CD4-positive, CD25-positive, alpha-beta regulatory T cell (primary cell): ENCODE measurements at places on chromosomes 2 and 18. TPM values are rescaled to one million over a fixed set of nuclear protein-coding genes. Genes with fewer than 3 reads are reported as not detected.

GRCh38 chr2:82282111-82282882 lies 1977.7 kb upstream of the LRRTM1 start:
- no peaks in the 10 kb centered on the region for H3K36me3 ChIP-seq
- no peaks in the 10 kb centered on the region for H3K4me1 ChIP-seq
- no peak for DNase-seq
- no peaks in the 10 kb centered on the region for H3K27me3 ChIP-seq
- no peak overlapping the region for H3K4me3 ChIP-seq

The KIAA2012 gene
- not detected for total RNA-seq

- H3K27me3 ChIP-seq = no peaks in the 10 kb centered on the region
- no peak overlapping the region for H3K4me3 ChIP-seq
- H3K4me1 ChIP-seq = no peaks in the 10 kb centered on the region
- no peak for DNase-seq
- no peaks in the 10 kb centered on the region for H3K36me3 ChIP-seq
Observed at GRCh38 chr18:63867368-63868125, 20.0 kb upstream of the SERPINB2 start.

- H3K27me3 ChIP-seq = peaks cover 4% of the 10 kb centered on the region
- DNase-seq = no peak
- H3K4me1 ChIP-seq = peaks cover 7% of the 10 kb centered on the region
- H3K27ac ChIP-seq = no peak overlapping the region
- no peaks in the 10 kb centered on the region for H3K36me3 ChIP-seq
Observed at GRCh38 chr2:219514836-219515235, 554 bp downstream of the ASIC4 start.

DNA sequence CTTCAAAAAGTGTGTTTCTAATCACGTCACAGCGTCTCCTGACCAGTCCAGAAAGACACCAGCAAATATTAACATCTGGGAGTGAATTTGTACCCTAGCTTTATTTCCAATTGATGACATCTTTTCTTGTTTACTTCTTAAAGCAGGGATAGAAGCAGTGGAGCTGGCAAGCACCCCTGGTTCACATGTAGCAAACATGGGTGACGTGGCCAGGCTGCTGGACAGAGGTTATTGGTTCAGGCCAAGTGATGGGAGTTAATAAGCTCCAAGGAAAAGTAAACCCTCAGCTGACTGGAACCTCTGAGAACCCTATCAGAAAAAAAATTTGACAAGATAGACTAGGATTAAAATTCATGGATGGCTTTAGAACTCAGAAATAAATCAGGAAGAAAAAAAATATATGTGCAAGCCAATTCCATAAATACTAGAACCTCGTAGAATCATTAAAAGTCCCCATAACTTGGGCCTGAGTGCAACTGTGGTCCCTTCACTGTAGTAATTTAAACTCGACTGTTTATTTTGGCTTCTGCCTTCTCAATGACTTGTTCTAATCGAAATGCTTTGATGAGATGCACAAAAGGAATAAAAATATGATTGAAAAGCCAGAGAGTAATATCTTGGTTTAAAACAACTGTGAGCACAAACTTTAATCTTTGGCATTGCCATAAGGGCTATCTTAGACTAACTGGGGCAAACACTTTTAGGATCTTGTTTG lies 121.5 kb upstream of the CTAGE1 start:
- no peak overlapping the region for H3K27ac ChIP-seq
- DNase-seq = no peak
- no peaks in the 10 kb centered on the region for H3K36me3 ChIP-seq
- H3K4me1 ChIP-seq = no peaks in the 10 kb centered on the region

The RMDN2 gene
- total RNA-seq = 1.3 TPM

The RAX gene
- not detected for total RNA-seq

The SLC19A3 gene
- not detected for total RNA-seq

The UBR3 gene
- 45.1 TPM for total RNA-seq

The AKAIN1 gene
- total RNA-seq = not detected

DNA sequence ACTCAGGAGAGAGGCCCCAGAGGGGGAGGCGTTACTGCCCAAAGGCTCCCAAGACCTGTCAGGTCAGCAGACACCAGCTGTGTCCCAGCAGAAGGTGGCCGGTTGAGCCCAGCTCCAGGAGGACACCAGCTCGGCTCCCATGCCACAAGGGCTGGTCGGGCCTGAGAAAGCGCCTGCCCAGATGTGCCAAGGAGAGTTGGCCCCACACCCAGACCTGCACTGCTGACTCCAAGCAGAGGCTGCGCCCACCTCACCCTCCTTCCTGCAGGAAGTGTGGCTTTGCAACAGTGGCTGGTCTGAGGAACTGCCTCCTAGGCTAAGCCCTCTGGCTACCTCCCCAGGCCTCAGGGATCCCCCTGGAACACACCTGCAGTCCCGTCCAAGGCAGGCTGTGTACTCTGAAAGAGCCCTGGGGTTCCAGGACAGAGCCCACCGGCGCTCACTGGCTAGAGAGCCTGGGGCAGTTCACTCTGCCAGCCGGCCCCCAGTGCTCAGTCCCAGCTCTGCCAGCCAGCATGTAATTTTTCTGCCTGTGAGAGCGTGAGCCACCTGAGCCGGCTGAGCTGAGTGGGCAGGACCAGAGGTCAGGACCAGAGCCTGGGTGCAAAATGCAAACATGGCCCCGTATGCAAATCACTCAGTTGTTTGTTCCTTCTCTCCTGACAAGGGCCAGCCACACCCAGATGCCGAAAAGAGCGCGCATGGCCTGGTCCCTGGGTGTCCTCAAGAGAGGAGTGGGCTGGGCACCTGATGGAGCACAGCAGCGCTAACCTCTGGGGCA lies 36.9 kb upstream of the PTMA start:
- H3K4me1 ChIP-seq = peaks cover 3% of the 10 kb centered on the region
- no peaks in the 10 kb centered on the region for H3K27me3 ChIP-seq
- no peak overlapping the region for H3K4me3 ChIP-seq
- DNase-seq = no peak
- H3K36me3 ChIP-seq = no peaks in the 10 kb centered on the region

The LIMS4 gene
- not detected for total RNA-seq

The CCDC121 gene
- total RNA-seq = 0.79 TPM

GRCh38 chr2:36781907-36782720 lies 85.6 kb downstream of the VIT start:
- no peaks in the 10 kb centered on the region for H3K36me3 ChIP-seq
- no peaks in the 10 kb centered on the region for H3K4me1 ChIP-seq
- no peak overlapping the region for H3K27ac ChIP-seq

- H3K36me3 ChIP-seq = no peaks in the 10 kb centered on the region
- H3K4me3 ChIP-seq = no peak overlapping the region
- DNase-seq = no peak
- no peaks in the 10 kb centered on the region for H3K4me1 ChIP-seq
- H3K27me3 ChIP-seq = no peaks in the 10 kb centered on the region
- H3K27ac ChIP-seq = no peak overlapping the region
Observed at GRCh38 chr2:149023091-149023490, 15.4 kb upstream of the LYPD6B start.

GRCh38 chr2:225526760-225527390 lies 127.4 kb downstream of the NYAP2 start:
- no peaks in the 10 kb centered on the region for H3K4me1 ChIP-seq
- H3K4me3 ChIP-seq = no peak overlapping the region
- DNase-seq = no peak
- no peak overlapping the region for H3K27ac ChIP-seq
- H3K36me3 ChIP-seq = no peaks in the 10 kb centered on the region

The IL36B gene
- not detected for total RNA-seq

DNA sequence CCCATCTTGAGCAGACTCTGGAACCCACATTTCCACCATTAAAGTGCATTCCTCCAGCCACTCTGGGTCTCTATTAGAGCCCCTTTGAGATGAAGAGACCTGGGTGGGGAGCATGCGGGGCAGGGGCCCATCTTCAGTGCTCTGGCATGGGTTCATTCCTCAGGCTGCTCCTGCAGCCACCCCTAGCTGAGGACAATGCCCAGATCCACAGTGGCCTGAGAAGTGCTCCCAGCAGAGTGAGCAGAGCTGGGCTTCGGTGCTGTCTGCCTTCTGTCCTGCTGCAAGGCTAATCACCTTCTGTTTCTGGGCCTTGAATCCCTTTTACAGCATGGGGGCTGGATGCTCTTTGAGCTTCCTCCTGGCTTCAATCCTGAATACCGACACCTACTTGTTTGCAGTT lies 169.8 kb downstream of the TRIM43 start:
- no peaks in the 10 kb centered on the region for H3K27me3 ChIP-seq
- H3K36me3 ChIP-seq = no peaks in the 10 kb centered on the region
- no peak overlapping the region for H3K27ac ChIP-seq
- no peak for DNase-seq
- no peaks in the 10 kb centered on the region for H3K4me1 ChIP-seq

GRCh38 chr2:118050386-118050785 lies 36.5 kb upstream of the CCDC93 start:
- no peak for DNase-seq
- H3K4me3 ChIP-seq = no peak overlapping the region
- peaks cover 28% of the 10 kb centered on the region for H3K27me3 ChIP-seq
- no peak overlapping the region for H3K27ac ChIP-seq
- no peaks in the 10 kb centered on the region for H3K4me1 ChIP-seq

- no peak overlapping the region for H3K27ac ChIP-seq
- DNase-seq = no peak
- no peaks in the 10 kb centered on the region for H3K4me1 ChIP-seq
- H3K27me3 ChIP-seq = no peaks in the 10 kb centered on the region
- no peak overlapping the region for H3K4me3 ChIP-seq
- H3K36me3 ChIP-seq = no peaks in the 10 kb centered on the region
Observed at GRCh38 chr2:187011206-187011832, 162.3 kb upstream of the ZSWIM2 start.

DNA sequence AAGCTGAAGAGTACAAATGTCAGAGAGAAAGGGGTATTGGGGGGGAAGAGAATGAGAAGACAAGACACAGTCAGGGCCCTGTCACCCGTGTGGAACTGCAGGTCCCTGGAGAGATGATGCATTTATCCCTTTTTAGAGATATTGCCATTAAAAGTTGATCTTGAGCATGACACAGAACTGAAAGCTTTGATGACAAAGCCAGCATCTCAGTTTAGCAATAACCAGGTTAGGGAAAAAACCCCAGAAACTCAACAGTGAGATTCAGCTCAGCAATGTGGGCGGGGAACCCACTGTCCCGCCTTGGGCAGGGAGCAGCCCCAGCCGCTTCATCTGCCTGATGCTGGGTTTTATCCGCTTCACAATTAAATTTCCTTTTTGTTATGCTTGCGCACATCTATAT lies 181.1 kb downstream of the NEDD4L start:
- no peak overlapping the region for H3K4me3 ChIP-seq
- H3K27me3 ChIP-seq = no peaks in the 10 kb centered on the region
- no peaks in the 10 kb centered on the region for H3K36me3 ChIP-seq
- no peak overlapping the region for H3K27ac ChIP-seq

- no peaks in the 10 kb centered on the region for H3K4me1 ChIP-seq
- no peak overlapping the region for H3K27ac ChIP-seq
- no peaks in the 10 kb centered on the region for H3K36me3 ChIP-seq
- DNase-seq = no peak
- no peaks in the 10 kb centered on the region for H3K27me3 ChIP-seq
- H3K4me3 ChIP-seq = no peak overlapping the region
Observed at GRCh38 chr2:40797120-40797519, 345.2 kb upstream of the SLC8A1 start.

- DNase-seq = no peak
- H3K27me3 ChIP-seq = no peaks in the 10 kb centered on the region
- no peaks in the 10 kb centered on the region for H3K4me1 ChIP-seq
- no peak overlapping the region for H3K27ac ChIP-seq
- no peak overlapping the region for H3K4me3 ChIP-seq
- H3K36me3 ChIP-seq = no peaks in the 10 kb centered on the region
Observed at GRCh38 chr18:75378376-75379315, 48.9 kb downstream of the SMIM21 start.

- no peak for DNase-seq
- no peak overlapping the region for H3K27ac ChIP-seq
- H3K36me3 ChIP-seq = no peaks in the 10 kb centered on the region
- no peaks in the 10 kb centered on the region for H3K27me3 ChIP-seq
- no peak overlapping the region for H3K4me3 ChIP-seq
Observed at GRCh38 chr2:66733364-66733999, 298.6 kb downstream of the MEIS1 start.

The GCG gene
- total RNA-seq = not detected

DNA sequence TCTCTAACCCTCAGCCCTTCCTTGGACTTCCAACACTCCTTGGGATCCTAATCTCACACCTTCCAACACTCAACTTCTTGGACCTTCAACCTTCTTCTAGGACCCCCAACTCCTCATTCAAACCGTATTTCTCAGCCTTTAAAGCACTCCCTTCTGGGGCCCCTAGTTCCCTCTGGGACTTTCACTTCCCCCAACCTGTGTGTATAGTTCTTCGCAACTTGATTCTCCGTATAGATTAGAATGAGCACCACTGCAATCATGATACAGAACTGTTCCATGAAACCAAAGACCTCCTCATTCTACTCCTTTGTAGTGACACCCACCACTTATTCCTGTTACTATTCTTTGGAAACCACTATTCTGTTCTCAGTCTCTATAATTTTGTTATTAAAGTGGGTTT lies 62.0 kb upstream of the NFU1 start:
- H3K27me3 ChIP-seq = no peaks in the 10 kb centered on the region
- H3K27ac ChIP-seq = peak overlapping the region; percentile 26
- no peak overlapping the region for H3K4me3 ChIP-seq
- peaks cover 10% of the 10 kb centered on the region for H3K4me1 ChIP-seq
- peaks cover 55% of the 10 kb centered on the region for H3K36me3 ChIP-seq

- no peaks in the 10 kb centered on the region for H3K27me3 ChIP-seq
- H3K36me3 ChIP-seq = peaks cover 48% of the 10 kb centered on the region
- no peak overlapping the region for H3K4me3 ChIP-seq
- DNase-seq = no peak
Observed at GRCh38 chr2:224777559-224777930, 61.4 kb upstream of the CCDC195 start.

DNA sequence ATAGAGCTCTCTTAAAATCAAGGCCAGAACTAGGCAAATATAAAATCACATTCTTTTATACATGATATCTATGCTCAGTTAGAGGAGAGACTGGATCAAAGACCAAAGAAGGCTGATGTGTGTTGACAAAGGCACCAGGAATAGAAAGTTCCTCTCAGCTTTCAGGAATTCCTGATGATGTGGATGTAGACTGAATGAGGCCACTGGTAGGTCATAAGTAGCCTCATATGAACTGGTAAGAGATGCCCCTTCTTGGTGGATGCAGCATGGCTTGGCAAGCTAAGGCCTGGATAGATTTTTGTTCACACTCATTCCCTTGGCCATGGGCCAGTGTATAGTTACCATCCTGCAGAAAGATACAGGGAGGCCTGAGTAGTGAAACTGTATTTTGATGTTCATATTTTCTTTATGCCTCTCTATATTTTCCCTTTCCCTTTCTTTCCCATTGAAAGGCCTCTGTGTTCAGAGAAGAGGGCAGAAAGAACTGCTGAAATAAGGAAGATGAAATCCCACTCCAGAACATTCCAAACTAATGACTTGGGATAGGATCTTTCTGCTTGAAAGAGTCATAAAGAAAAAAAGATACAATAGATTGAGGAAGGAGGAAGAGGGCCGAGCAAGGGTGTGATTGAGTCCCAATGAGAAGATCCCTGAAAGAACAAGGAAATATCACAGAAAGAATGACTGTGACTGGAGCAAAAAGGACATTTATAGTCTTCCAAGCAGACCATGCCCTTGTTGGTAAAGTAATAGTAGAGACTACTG lies 2182.7 kb upstream of the PIK3C3 start:
- H3K4me3 ChIP-seq = no peak overlapping the region
- no peak overlapping the region for H3K27ac ChIP-seq
- H3K4me1 ChIP-seq = no peaks in the 10 kb centered on the region
- no peaks in the 10 kb centered on the region for H3K36me3 ChIP-seq
- no peaks in the 10 kb centered on the region for H3K27me3 ChIP-seq
- DNase-seq = no peak

The DNER gene
- total RNA-seq = not detected

GRCh38 chr2:239819974-239820555 lies 205.1 kb downstream of the NDUFA10 start:
- H3K36me3 ChIP-seq = no peaks in the 10 kb centered on the region
- DNase-seq = no peak
- no peak overlapping the region for H3K4me3 ChIP-seq
- H3K4me1 ChIP-seq = no peaks in the 10 kb centered on the region
